ENCODE measurements at places on chromosomes 3 and 15.

DNA sequence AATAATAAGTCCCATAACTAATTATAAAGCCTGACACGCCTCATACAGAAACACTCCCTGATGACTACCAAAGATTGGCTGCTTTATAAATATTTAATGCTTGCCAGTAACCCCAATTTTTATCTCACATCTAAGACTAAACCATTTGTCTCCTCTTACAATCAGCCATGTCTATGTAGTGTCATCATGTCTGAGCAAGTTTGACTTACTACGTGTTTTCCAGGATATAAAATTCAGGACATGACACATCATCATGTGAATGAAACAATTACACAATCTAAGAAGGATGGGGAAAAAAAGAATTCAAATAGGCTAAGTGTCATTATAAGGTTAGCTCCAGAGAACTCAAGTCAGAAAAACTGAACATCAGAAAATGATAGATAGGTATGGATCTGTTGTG is 208.7 kb downstream of the MECOM start:
- no peaks in the 10 kb centered on the region for H3K4me1 ChIP-seq
- H3K27me3 ChIP-seq = no peaks in the 10 kb centered on the region
- no peak overlapping the region for H3K27ac ChIP-seq
- H3K36me3 ChIP-seq = no peaks in the 10 kb centered on the region

- H3K27ac ChIP-seq = no peak overlapping the region
- H3K4me1 ChIP-seq = peaks cover 4% of the 10 kb centered on the region
- no peaks in the 10 kb centered on the region for H3K27me3 ChIP-seq
- no peak for DNase-seq
- H3K4me3 ChIP-seq = no peak overlapping the region
- peaks cover 28% of the 10 kb centered on the region for H3K36me3 ChIP-seq
These were observed 35.8 kb downstream of the SETD2 start for GRCh38 chr3:47128137-47128536.

DNA sequence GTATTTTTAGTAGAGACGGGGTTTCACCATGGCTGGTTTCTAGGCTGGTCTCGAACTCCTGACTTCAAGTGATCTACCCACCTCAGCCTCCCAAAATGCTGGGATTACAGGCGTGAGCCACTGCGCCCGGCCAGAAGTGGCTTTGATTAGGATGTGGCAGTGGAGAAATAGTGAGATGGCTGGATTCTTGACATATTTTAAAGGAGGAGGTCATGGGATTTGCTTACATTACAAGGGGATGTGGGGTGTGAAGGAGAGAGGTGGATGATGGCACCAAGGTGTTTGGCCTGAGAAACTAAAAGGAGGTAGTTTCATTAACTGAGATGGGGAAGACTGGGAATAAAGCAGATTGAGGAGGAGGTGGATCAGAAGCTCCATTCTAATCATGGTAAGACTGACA is 15.0 kb upstream of the LTF start:
- H3K36me3 ChIP-seq = no peaks in the 10 kb centered on the region
- no peak overlapping the region for H3K4me3 ChIP-seq
- DNase-seq = no peak
- no peak overlapping the region for H3K27ac ChIP-seq
- H3K4me1 ChIP-seq = no peaks in the 10 kb centered on the region
- peaks cover 66% of the 10 kb centered on the region for H3K27me3 ChIP-seq

GRCh38 chr3:67113802-67114407 is 115.8 kb downstream of the KBTBD8 start:
- no peak overlapping the region for H3K27ac ChIP-seq
- H3K4me1 ChIP-seq = no peaks in the 10 kb centered on the region
- H3K36me3 ChIP-seq = no peaks in the 10 kb centered on the region
- peak; percentile 87 for DNase-seq
- no peak overlapping the region for H3K4me3 ChIP-seq

DNA sequence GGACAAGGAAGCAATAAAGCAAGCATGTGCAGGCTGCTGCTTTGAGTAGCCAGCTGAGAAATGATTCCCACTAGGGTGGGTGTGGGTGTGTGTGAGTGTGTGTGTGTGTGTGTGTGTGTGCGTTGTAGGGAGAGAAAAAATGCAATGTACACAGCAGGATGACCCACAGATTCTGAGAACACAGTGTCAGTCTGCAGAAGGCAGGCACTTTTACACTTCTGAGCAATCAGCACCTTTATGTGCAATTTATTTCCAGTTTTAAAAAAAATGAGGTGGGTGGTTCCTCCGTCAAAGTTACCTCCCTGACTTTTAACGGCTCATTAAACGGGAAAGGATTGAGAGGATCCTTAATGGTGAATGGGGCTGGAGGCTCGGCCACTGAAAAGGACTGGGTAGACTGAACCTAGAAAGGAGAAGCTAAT is 38.5 kb upstream of the LIPC start:
- peaks cover 26% of the 10 kb centered on the region for H3K27me3 ChIP-seq
- H3K36me3 ChIP-seq = no peaks in the 10 kb centered on the region
- no peak for DNase-seq
- no peak overlapping the region for H3K27ac ChIP-seq
- H3K4me1 ChIP-seq = no peaks in the 10 kb centered on the region

GRCh38 chr3:104796556-104796955 is 570.2 kb upstream of the ALCAM start:
- no peak overlapping the region for H3K4me3 ChIP-seq
- H3K27me3 ChIP-seq = no peaks in the 10 kb centered on the region
- no peaks in the 10 kb centered on the region for H3K36me3 ChIP-seq

DNA sequence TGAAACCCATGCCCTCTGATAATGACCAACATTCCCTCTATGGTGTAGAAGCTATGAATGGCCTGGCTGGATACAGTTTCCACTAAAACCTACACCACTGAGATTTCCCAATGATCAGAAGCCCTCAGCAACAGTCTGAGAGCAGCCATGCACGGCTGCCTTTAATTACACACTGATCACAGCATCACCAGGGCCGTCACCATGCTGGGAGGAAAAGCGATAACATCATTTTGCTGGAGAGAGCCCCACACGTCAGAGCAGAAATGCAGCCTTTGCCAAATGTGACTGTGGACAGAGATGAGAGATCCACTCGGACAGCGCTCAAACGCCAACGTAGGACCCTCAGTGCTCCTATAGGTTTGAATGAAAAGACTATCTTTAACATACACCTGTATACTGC is 135.0 kb downstream of the XXYLT1 start:
- no peak overlapping the region for H3K27ac ChIP-seq
- H3K36me3 ChIP-seq = peaks cover 2% of the 10 kb centered on the region
- no peaks in the 10 kb centered on the region for H3K4me1 ChIP-seq
- no peak for DNase-seq
- no peaks in the 10 kb centered on the region for H3K27me3 ChIP-seq

GRCh38 chr3:111252779-111253178 is 181.2 kb downstream of the NECTIN3 start:
- H3K27me3 ChIP-seq = peaks cover 4% of the 10 kb centered on the region
- peaks cover 19% of the 10 kb centered on the region for H3K4me1 ChIP-seq
- H3K27ac ChIP-seq = no peak overlapping the region
- no peak for DNase-seq
- H3K36me3 ChIP-seq = peaks cover 10% of the 10 kb centered on the region

GRCh38 chr15:89364341-89364740 is 29.7 kb upstream of the POLG start:
- H3K27ac ChIP-seq = no peak overlapping the region
- H3K4me3 ChIP-seq = no peak overlapping the region
- DNase-seq = no peak
- peaks cover 100% of the 10 kb centered on the region for H3K27me3 ChIP-seq

DNA sequence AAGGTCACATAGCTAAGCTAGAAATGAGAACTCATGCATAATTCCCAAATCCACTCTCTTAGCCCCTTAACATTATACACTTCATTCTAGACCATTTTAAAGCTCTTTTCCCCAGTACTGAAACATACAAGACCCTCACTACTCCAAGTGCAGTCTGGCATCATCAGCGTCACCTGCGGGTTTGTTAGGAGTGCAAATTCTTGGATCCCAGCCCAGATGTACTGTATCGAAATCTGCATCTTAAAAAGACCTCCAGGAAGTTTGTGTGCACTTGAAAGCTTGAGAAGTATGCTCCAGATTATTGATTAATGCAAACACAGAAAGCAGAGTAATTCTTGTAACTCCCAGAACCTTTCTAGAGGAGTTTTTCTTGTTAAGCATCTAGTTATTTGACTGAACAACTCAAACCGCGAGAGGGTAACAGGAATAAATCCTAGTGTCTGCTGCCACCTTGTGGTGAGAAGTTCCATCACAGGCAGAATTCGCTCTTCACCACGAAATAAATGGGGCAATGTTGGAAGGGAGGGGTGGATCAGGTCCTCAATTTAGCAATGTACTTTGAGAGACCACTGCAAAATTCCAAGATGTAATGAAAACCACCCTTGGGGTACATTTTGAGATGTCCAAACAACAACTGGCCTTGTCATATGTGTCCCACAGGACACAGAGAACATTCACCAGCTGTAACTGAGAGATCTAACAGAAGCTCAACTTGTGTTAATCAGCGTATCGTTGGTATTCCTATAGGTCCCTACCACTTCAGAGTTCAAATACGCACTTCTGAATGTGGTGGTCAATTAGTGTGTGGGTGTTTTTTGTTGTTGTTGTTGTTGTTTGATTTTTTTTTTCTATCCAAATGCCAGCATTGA is 583 bp upstream of the C3orf49 start:
- H3K36me3 ChIP-seq = no peaks in the 10 kb centered on the region
- DNase-seq = peak; percentile 69
- no peaks in the 10 kb centered on the region for H3K27me3 ChIP-seq
- H3K27ac ChIP-seq = no peak overlapping the region
- no peak overlapping the region for H3K4me3 ChIP-seq
- H3K4me1 ChIP-seq = no peaks in the 10 kb centered on the region
